Renal cortex interstitium (tissue), 15 donors: ENCODE measurements at places on chromosomes 13 and 19. TPM values are rescaled to one million over a fixed set of nuclear protein-coding genes. Genes with fewer than 3 reads are reported as not detected.

Gene DAND5
- polyA plus RNA-seq = not detected

Gene SYDE1
- 21.3 TPM for polyA plus RNA-seq

Gene ZNF416
- polyA plus RNA-seq = 10.8 TPM

Gene IL11
- 0.84 TPM for polyA plus RNA-seq

DNA sequence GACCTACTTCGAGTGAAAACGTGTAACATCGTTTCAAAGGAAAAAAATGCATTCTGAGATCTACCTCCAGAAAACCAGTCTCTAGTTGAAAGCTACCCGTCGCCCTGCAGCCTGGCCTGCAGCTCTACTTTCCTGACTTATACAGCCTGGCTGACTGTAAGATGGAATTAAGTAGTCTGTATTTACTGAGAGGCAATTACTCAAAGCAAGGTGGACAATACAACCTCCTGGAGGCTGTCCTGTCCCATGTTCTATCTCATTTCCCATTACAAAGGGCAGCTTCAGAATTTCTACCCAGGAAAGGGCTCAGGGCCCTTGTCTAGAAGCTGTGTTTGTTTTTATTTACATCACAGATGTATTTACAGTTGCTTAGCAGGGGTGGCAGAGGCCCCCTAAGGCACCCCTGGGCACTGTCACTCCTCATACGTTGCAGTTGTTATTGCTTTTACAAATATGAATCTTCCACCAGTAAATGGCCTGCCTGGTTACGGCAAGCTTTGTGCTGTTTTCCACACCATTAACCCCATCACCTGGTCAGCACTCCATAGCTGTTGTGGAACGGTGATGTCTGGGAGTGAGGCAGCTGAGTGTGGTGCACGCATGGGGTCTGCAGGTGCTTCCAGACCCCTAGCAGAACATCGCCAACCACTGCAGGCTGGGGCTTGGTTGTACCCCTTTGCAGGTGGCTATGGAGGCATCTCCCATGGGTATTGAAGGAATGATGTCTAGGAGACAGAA, 46.3 kb upstream of the MTIF3 start:
- DNase-seq = no peak

DNA sequence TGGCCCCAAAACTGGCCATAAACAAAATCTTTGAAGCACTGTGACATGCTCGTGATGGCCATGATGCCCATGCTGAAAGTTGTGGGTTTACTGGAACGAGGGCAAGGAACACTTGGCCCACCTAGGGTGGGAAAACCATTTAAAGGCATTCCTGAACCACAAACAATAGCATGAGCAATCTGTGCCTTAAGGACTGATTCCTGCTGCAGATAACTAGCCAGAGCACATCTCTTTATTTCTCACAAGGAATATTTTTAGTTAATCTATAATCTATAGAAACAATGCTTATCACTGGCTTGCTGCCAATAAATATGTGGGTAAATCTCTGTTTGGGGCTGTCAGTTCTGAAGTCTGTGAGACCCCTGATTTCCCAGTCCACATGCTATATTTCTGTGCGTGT, 10.3 kb upstream of the ZNF726 start:
- DNase-seq = no peak

- DNase-seq = no peak
Measured at GRCh38 chr13:99690426-99691174, 189.3 kb downstream of the TM9SF2 start.

GRCh38 chr13:84741253-84741652, 859.0 kb upstream of the SLITRK1 start:
- DNase-seq = no peak

DNA sequence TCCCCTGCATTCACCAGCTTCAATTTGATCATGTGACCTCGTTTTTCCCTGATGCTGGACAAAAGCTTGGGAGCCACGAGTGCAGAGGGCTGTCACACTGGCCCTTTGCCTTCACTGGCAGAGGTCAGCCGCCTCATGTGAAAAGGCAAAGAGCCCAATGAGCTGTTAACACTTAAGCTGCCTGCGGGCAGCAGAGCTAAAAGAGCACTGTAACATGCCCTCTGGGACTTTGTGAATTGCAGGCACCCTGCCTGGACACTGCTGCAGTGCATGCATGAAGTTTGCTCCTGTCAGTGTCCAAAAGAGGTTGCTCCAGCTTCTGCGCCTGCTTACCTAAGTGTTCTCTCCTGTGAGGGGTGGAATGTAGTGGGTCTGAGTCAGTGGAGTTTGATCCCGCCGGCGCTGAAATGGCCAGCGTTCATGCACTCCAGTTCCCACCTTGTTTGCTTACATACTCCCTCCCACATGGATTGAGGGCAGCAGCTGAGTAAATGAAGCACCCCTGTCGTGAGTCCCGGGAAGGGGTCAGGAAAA, 193.7 kb downstream of the RFC3 start:
- DNase-seq = no peak

- DNase-seq = no peak
Measured at GRCh38 chr13:28573595-28574373, 78.9 kb upstream of the FLT1 start.
